ENCODE measurements at places on chromosomes 4 and X. TPM values are rescaled to one million over a fixed set of nuclear protein-coding genes. Genes with fewer than 3 reads are reported as not detected.

GRCh38 chrX:41481264-41482109, 34.3 kb downstream of the NYX start:
- peak; percentile 13 for DNase-seq

- no peak for DNase-seq
Observed at GRCh38 chr4:133711817-133712216, 489.8 kb downstream of the PABPC4L start.

ATP1B4 gene
- total RNA-seq, result not detected

DNA sequence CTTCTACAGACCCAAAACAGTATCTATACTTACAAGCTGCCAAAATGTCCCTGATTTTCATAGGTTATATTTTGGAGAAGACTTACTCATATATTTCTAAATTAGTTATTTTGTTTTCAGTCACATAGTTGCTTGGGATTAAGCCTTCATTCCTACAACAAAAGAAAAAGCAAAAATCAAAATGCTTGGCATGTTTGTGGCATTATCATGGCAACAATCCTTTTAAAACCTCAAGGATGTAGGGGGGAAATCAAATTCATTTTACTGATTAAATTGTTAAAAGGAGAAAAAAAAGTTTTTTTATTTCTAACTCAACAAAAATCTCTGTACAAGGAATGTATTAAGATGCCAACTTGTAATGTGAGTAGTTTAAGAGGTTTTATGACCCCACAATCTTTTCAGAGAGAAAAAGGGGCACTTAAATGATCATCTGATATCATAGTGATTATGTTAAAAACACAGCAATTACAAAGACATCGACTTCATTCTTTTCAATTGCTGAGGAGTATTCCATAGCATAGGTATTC, 23.5 kb downstream of the TXK start:
- DNase-seq, result no peak

DNA sequence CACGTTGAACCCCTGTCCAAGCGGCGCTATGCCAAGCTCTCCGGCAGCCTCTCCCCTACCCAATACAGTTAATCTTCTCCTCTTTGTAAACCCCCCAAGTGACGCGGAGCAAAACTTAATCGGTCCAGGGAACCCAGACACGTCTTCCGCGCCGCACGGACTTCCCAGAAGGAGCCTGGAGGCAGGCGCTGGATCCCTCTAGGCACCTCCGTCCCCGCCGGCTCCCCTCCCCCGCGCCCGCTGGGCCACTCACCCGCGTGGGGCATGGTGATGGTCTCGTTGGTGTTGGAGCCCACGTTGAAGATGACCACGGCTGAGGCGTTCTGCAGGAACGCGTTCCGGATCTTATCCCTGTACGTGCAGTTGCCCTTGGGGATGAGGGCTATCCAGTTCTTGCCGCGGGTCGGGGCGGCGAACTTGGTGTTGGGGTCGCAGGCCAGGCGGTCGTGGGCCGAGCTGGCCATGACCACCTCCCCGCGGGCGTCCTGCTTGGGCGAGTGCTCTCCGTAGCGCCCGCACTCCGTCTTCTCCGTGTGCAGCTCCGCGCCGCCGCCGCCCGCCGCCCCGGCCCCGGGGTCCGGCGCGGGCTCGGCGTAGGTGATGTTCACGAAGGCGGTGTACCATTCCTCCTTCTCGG, 1.1 kb downstream of the RNF150 start:
- DNase-seq, result peak; percentile 16

AMBN gene
- total RNA-seq, result not detected

DNA sequence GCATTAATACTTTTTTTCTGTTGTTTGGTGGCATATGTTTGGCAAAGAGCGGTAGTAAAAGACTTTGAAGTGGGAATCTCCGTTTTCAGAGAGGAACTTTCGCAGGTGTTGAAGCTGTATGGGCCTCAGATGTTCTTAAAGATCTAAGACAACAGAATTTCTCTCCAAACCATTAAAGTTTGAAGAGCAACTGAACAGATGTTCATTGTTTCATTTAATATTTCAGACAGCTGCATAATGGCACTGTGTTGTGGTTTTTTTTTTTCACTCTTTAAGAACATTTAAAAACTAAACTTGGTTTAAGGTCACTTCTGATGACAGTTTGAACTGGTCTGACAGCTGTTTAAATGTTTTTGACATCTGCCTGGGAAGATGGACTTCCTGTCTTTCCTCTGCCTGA, 882.7 kb upstream of the PCDH10 start:
- no peak for DNase-seq

NSG1 gene
- total RNA-seq, result 4.1 TPM

ETDB gene
- total RNA-seq, result not detected

GRCh38 chrX:101303790-101304189, 12.7 kb upstream of the TAF7L start:
- no peak for DNase-seq

TMEM156 gene
- 15.4 TPM for total RNA-seq

MAGEA6 gene
- total RNA-seq, result not detected

NAP1L3 gene
- 2.4 TPM for total RNA-seq

ERVMER34-1 gene
- total RNA-seq, result 0.14 TPM

GRCh38 chr4:41148292-41148691, 66.0 kb downstream of the APBB2 start:
- DNase-seq, result no peak

DNA sequence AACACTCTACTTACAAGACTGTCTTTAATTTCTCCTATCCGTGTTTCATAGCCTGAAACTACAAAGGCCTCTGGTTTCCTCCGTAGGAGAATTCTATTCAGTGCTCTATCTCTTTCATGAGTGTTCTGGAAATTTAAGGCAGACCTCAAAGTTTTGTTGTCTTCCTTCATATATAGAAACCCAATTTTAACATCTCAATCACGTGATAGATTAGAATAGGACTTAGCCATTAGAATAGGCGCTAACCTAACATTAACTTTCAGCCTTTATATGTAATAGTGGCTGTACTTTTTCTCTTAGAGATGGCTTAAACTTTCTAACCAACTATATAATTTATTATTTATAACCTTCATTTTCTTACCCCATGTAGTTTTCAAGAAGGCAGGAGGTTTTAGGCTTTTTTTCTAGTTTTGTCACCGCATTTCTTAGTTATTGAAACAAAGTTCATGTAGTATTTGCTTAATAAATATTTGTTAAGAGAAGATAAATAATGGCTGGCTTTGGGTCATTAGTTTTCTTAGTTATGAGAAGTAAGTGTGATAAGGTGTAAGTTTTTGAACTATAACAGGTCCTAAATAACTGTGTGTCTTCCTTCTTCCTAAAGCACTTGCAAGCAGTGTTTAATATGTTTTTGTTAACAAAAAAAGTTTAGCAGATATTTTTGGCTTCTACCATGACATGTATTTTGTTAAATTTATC, 1504.6 kb upstream of the ADGRL3 start:
- DNase-seq, result no peak

MAPK10 gene
- not detected for total RNA-seq

DNA sequence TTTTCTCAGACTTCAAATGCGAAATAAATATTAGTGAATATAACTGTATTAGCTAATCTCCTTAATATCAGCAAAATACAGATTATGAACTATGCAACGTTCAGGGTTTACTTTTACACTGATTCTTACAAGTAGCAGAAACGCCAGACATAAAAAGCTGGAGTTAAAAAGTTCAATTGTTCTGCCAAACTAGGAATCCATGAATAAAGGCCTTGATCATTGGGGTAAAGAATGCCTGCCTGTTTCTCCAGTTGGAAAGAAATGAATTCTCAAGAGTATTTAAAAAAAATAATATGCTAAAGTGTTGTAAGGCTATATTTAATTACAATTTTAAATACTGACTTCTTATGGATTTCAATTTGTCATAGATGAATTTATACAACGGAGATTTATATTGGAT, 612.2 kb downstream of the DMD start:
- no peak for DNase-seq

GRCh38 chr4:159098482-159099127, 4.3 kb upstream of the RAPGEF2 start:
- no peak for DNase-seq

GRCh38 chrX:96753230-96753629, 68.6 kb downstream of the DIAPH2 start:
- no peak for DNase-seq

DNA sequence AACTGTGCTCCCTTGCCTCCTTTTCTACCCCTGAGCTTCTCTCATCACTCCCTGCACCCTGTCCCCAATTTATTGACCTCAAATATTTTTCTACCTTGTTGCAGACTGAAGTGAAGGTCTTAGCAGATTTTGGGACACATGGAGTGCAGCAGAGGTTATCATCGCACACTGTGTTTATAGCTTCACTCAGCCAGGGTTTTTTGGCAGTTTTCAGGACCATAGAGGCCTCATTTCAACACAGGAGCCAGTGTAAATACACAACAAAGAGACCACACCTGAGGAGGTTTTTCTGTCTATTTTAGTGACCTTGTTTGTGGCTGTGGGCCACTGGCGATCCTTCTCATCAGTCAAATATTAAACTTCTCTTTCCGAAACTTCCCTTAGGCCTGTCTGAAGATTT, 457.1 kb downstream of the SPRY1 start:
- no peak for DNase-seq

DNA sequence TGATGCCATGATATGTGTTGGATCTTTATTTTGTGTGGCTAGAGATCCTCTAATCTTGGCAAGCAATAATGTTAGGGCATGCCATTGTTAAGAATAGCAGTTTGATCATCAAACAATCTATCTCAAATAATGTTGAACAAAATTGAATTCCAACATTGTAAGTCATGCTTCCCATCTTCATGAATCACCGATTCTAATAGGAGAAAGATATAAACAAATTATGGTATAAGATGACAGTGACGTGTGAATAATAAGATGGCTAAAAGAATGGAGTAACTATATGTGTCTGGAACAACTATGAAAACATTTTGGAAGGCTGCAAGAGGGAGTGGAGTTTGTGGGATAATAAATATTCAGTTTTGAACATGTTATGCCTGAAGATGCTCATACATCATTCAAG, 208.4 kb downstream of the DTHD1 start:
- DNase-seq, result no peak

DNA sequence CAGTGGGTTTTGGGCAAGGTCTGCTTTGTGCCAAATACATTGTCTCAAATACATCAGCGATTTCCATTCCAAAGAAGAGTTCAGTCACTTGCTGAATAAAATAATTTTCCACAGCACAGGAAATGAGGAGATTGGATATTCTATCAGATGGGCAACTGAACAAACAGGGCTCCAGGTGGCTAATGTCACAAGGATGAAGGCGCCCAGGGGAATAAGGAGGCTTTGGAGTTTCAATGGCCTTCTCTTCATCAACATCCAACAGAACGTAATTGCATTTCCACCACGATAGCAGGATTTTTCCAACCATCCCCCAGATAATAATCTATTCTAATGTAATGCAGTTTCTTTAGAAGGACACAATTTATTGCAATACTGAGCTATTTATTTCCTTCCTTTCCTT, 104.7 kb upstream of the KLHL13 start:
- no peak for DNase-seq

VCX3B gene
- total RNA-seq, result not detected

GRCh38 chrX:2332252-2332651, 168.5 kb downstream of the DHRSX start:
- no peak for DNase-seq

DNA sequence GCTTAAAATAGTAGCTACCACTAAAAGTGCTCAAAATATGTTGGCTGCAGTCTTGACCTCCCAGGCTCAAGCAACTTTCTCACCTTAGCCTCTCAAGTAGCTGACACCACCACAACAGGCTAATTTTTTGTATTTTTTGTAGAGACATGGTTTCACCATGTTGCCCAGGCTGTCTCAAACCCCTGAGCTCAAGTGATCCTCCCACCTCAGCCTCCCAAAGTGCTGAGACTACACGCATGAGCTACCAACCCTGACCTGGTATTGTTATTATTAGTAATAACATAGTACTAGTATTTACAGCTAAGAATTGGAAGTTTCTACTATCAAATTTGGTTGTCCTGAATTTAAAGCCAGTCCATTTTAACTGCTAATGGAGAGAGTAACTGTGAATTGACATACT, 18.0 kb downstream of the STAP1 start:
- DNase-seq, result no peak

HS6ST2 gene
- 0.76 TPM for total RNA-seq

NDP gene
- not detected for total RNA-seq

GRCh38 chrX:96551322-96551872, 133.2 kb upstream of the DIAPH2 start:
- no peak for DNase-seq

DNA sequence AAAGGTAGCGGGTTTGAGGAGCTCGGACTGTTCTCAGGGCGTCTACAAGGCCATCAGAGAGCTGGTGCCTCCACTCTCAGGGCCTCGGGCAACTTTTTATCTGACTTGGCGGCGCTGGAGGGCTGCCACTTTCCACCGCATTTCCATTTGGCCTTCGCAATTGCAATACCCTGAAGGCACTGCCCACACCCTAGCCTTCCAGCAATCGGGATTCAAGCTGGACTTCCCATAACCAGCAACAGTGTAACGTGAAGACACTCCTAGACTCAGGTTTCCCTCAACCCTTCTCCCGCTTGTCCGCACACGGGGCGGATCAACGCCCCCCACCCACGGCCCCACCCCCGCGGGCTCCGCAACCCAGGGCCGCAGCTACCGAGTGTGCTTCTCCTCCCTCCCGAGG, 50.2 kb upstream of the BCOR start:
- DNase-seq, result no peak

DNA sequence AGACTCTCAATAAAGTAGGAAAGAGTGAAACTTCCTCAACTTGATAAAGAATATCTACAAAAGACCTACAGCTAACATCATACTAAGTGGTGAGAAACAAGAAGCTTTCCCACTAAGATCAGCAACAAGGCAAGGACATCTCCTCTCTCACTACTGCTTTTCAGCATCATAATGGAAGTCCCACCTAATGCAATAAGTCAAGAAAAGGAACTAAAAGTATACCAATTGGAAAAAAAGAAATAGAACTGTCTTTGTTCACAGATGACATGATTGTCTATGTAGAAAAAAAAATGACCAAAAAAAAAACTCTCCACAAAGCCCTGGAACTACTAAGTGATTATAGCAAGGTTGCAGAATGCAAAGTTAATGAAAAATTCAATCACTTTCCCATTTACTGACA, 25.1 kb upstream of the SH3RF1 start:
- DNase-seq, result no peak

CT45A3 gene
- total RNA-seq, result not detected

GRCh38 chr4:62133977-62134376, 933.9 kb downstream of the ADGRL3 start:
- no peak for DNase-seq

NRK gene
- total RNA-seq, result not detected

DNA sequence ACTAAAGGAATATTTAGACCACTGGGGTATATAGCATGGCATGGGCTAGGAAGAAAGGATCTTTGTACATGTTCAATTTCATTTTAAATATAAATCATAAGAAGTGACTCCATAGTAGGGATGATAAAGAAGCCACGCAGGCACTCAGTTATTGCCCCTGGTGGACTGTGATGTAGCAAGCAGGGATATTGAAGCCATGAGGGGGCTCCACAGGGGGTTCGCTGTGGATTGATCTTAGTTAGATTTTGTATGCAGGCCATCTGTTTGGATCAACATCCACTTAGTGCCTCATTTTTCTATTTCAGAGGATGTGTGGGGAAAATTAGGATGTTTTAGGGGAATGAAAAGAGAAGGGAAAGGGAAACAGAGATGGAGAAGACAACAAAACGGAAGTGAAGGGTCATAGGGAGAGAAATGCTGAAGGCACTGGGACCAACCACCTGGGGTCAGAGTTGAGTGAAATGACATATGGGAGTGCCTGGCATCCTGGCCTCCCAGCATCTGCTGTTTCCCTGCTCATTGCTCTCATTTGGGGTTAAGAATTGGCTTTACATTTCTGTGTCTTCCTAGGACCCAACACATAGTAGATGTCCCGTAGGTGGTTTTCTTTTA, 11.2 kb upstream of the FREM3 start:
- DNase-seq, result no peak
